Left renal cortex interstitium (tissue), 4 donors: ENCODE measurements at places on chromosomes 4 and X. TPM values are rescaled to one million over a fixed set of nuclear protein-coding genes. Genes with fewer than 3 reads are reported as not detected.

The TLR3 gene
- polyA plus RNA-seq: 11.4 TPM

The MAGEC2 gene
- polyA plus RNA-seq: not detected

The VCX3B gene
- polyA plus RNA-seq: not detected

The OTC gene
- polyA plus RNA-seq: 0.13 TPM

The PAGE2 gene
- polyA plus RNA-seq: not detected

The RTL3 gene
- polyA plus RNA-seq: not detected

The GPR34 gene
- polyA plus RNA-seq: 4.2 TPM

The NEUROG2 gene
- polyA plus RNA-seq: not detected

The GPC3 gene
- polyA plus RNA-seq: 1,302 TPM

The PTTG2 gene
- polyA plus RNA-seq: not detected
